ENCODE measurements at places on chromosomes 3 and 15.

- no peak for DNase-seq
These were observed 189.4 kb downstream of the UBE3A start for GRCh38 chr15:25249236-25250010.

- DNase-seq: no peak
These were observed 2.6 kb downstream of the CLDN18 start for GRCh38 chr3:138012526-138012925.

DNA sequence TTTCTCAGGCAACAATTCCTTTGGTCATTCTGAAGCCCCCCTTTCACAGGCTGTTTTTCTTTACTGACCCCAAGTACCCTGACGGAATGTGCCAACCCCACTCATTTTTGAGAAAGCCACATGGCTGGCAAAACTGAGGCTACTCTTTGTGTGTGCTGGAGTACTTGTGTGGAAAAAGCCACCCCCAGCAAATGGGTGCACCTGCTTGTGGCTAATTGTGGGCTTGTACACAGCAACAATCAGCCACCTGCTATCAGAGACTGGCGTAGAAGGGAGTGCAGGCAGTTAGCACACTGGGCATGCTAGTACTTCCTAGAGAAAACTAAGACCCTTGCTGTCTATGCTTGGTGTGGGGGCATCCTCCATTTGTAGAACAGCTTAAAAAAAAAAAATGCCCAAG lies 110.1 kb upstream of the LMOD3 start:
- DNase-seq: no peak

DNA sequence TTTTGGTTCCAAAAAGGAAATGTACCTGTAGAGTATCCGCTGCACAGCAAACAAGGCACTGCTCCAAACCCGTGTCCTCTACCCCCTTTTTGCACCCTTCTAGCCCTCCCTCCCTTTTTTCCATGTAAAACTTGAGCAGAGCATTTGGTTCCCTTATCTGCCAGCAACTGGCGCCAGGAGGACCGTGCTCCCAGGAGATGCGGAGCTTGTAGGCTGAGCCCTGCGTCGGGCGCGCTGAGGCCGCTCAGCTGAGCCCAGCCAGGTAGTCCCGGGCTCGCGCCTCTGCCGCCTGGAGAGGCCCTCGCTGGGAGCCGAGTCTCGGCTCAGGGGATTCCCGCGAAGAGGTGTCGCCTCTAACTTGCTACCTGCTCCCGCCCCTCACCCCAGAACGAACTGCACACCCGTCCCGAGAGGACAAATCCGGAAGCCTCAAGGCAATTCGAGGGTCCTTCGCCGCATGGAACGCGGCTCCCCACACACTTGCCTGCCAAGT lies 575 bp downstream of the TRPM7 start:
- peak; percentile 82 for DNase-seq

Measured in CD4-positive, alpha-beta T cell treated with Interleukin-17A for 1 hour (primary cell).